ENCODE measurements at places on chromosomes 4 and X.

DNA sequence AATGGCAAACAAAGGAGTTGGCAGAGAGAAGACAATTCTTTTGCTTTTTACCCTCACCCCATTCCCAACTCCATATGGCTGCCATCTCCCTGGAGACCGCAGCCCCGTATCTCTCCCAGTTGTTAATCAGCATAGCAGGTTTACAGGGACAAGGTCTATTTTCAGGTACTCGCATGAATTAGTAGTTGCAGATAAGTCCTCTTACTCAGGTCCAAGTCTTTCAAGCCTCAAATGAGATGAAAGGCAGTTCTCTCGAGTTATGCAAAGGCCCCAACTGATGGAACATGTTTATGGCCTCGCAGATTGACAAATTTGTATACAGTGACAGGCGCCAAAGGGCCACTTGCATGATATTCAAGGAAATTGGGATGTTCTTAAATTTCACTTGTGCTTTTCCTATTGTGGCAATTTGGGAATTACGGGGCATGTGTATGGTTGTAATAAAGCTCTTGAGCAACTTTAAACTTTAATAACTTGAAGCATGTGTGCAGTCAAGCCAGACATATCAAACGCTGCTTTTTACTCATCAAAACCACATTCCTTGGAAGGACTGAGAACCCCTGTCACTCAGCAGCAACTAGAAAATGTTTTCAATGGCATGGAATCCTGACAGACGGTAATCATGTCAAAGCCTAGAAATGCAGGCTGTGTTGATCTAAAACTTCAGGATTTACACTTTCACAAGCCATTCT is 45.1 kb downstream of the KDR start:
- no peak for DNase-seq

GRCh38 chr4:114879916-114880669 is 233.3 kb downstream of the NDST4 start:
- no peak for DNase-seq

- no peak for DNase-seq
These were observed 1848.9 kb upstream of the TENM3 start for GRCh38 chr4:180394312-180394711.

DNA sequence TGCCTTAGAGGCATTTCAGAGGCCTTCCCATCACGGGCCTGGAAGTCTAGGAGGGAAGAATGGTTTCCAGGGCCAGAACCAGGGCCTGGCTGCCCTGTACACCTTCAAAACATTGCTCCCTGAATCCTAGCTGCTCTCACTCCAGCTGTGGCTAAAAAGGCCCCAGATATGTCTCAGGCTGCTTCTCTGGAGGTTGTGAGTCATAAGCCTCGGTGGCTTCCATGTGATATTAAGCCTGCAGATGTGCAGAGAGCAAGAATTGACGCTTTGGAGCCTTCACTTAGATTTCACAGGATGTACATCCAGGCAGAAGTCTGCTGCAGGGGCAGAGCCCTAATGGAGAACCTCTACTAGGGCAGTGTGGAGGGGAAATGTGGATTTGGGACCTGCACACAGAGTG is 502.5 kb downstream of the GRXCR1 start:
- no peak for DNase-seq

DNA sequence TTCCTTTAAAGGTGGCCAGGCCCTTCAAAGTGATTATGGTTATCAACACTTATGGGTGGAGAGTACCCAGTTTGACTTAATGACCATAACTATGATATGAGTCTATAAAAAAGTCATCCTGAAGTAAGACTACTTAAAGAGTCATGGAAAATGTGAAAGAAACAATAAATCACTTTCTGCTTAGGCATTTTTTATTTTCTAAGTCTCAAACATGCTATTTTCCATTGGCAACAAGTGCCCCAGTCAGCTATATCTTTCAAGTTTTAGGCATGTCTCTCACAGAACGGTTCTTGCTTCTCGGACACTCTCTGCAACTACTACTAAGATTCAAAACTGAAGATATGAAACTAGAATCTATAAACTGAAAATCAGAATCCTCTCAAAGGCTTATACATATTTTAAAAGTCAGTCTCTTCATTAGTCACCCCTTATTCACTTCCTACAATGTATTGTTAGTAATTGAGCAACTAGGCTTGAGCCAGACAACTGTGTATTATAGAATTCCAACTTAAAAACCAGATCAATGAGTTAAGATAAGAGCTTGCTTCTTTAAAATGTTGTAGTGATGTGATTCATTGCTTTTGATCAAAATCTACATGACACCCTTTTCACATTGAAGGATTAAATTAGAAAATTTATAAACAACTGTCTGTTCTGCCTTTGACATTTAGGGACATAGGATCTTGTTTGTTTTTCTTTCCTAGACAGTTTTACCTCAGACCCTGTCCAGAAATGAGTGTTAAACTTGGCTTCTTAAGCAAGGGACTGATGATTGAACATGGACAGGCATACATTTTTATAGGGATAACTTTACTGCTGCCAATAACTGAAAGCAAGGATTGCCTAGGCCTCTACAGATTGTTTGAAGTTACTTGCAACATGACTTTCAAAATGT is 2.9 kb downstream of the ANTXR2 start:
- DNase-seq: no peak

DNA sequence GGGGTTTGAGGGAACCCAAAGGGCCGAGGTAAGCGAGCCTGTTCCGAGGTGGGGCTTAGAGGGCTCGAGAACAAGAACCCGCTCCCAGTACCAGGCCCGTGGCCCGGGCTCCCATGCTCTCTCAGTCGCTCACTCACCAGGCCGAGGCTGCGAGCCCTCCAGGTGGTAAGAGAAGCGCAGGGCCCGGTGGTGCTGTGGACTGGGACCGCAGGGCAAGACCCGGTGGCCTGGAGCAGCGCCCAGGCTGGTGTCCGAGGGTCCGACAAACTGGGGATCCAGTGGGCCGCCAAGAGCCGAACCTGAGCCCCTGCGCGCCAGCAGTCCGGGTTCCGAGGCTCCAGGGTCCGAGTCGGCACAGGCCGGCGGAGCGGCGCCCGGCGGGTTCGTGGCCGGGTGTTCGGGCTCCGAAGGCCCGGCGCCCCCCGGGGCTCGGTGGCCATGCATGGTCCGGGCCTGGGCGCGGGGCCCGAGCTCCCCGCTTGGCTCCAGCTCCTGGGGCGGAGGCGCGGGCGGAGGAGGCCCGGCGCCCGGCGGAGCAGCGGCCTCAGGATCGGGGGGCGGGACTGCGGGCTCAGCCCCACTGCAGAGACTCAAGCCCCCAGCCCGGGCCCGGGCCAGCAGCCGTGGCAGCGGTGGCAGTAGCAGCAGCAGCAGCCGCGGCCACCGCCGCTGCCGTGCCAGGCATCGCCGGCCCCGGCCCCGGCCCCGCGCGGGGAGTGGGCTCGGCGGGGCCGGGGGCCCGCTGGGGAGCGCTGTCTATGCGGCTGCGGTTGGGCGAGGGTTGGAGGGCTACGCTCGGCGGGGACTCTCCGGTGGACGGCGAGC is 833 bp downstream of the FGD1 start:
- no peak for DNase-seq

DNA sequence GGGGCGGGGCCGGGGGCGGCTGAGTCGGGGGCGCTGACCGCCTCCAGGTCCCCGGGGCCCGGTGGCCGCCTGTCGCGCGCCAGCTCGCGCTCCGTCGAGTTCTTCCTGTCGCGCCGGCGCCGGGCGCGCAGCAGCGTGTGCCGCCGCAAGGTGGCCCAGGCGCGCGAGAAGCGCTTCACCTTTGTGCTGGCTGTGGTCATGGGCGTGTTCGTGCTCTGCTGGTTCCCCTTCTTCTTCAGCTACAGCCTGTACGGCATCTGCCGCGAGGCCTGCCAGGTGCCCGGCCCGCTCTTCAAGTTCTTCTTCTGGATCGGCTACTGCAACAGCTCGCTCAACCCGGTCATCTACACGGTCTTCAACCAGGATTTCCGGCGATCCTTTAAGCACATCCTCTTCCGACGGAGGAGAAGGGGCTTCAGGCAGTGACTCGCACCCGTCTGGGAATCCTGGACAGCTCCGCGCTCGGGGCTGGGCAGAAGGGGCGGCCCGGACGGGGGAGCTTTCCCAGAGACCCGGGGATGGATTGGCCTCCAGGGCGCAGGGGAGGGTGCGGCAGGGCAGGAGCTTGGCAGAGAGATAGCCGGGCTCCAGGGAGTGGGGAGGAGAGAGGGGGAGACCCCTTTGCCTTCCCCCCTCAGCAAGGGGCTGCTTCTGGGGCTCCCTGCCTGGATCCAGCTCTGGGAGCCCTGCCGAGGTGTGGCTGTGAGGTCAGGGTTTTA is 1.5 kb downstream of the ADRA2C start:
- DNase-seq: no peak

GRCh38 chr4:138907174-138907573 is 108.4 kb upstream of the NOCT start:
- no peak for DNase-seq

GRCh38 chr4:175954685-175955084 is 111.0 kb upstream of the WDR17 start:
- no peak for DNase-seq

GRCh38 chr4:56026596-56026995 is 77.9 kb downstream of the CEP135 start:
- DNase-seq: no peak

DNA sequence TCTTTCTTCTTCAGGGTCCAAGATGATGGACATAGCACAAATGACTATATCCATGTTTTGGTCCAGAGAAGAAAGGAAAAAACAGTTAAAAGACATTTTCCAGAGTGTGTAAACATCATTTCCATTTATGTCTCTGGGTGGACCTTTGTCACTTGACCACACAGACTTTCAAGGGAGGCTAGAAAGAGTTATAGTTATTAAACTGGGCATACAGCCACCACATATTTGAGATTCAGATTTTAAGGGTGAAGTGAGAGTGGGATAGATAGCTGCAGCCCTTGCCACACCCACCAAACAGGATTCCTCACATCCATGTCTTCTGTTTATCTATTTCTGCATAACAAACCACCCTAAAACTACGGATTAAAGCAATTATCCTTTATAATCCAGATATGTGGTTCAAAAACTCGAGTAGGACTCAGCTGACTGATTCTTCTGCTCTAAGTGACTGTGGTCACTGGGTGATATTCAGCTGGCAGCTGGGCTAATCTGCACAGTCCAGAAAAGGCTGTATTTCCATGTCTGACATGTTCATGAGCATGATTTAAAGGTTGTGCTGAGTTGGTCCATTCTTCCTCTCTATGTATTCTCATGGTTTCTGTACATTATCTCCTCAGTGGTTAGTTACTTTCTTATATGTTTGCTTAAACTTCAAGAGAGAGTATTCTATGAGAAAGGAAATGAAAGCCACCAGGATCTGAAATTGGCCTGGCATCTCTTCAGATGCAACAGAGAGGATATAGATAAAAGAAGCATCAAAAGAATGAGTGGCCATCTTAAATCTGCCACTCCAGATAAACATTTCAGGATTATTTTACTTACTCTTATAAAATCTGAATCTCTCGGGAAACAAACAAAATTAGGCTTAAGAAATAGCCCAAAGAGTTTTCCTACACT is 459.8 kb upstream of the CTSO start:
- no peak for DNase-seq

All from CD4-positive, alpha-beta T cell treated with Interleukin-17A for 4 hours (primary cell).